Fibroblast of upper back skin (primary cell): ENCODE measurements at places on chromosomes 4 and X.

- no peak for DNase-seq
Observed at GRCh38 chr4:73650250-73650649, 30.0 kb upstream of the RASSF6 start.

DNA sequence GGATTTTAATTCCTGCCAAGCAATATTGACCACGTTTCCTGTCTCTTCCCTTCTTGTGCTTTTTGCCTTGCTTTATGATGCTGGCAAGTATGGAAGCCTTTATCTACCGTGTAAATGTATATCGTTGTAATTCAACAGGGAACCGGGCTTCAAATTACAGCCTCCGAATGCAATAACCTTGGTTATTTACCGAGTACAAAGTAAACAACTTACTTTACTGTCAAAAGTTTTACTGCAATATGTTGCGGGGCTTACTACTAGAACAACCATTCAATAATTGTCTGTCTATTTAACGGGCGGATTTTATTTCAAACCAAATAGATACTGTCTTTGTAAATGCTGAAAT is 73.1 kb downstream of the PALLD start:
- DNase-seq = no peak

- DNase-seq = peak; percentile 69
Observed at GRCh38 chrX:115393271-115393670, 103.8 kb downstream of the LUZP4 start.

DNA sequence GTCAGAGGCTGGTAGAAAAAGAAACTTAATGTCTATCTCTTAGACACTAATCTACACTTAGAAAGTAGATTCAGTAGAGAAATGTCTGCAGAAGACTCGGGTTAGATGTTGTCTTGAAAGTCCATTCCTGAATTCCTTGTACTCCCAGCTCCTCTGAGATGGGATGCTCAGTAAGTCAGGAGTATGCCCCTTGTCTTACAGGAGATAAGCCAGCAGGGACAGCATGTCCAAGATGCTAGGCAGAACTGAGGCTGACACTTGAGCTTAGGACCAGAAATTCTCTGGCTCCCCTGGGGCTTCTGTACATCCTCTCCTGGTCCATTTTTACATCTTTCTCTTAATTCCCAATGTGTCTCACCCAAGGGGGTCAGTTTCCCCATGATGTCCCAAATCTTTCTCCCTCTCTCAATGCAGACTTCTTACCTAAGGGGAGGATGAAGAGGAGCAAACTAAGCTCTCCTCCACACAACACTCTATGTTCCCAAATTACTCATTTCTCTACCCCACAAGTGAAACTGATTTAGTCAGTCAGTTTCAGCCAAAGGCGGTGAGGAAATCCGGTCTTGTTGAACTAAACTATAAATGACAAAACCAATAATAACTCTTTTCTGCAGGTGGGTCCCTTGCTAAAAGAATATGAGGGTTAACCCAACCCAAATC is 558.2 kb upstream of the DIPK2B start:
- DNase-seq = no peak

DNA sequence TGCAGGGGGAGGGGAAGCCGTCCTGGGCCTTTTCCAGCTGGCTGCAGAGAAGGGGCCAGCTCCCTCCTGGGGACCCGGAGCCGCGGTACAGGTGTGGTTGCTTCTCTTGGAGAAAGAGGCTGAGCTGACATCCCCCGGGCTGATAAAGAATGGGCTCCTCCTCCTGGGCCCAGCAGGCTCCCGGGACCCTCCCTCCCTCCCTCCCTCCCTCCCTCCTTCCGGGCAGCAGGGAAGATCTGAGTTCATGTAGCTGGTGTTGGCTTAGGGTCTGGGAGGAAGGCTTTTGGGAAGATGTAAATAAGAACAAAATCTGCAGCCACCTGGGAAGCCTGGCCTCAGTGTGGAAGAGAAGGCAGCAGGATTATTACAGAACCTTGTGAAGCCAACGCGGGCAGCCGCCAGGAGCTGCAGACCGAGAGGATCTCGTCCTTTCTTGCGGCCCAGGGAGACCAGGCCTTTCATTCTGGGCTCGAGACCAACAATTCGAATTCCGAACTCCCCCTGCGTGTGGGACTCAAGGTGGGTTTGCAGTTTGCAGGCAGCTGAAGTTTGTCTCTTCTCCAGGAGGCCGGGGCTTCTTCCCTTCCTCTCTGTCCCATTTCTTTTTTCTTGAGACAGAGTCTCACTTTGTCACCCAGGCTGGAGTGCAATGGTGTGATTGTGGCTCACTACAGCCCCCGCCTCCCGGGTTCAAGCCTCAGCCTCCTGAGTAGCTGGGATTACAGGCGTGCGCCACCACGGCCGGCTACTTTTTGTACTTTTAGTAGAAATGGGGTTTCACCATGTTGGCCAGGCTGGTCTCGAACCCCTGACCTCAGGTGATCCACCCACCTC is at the start of gene PLCXD1:
PLCXD1 (plus strand) TSS at position 216 of the 834 bp plus-strand sequence. CDS start 2,807 bp downstream, outside the sequence.
- DNase-seq = peak; percentile 76

GRCh38 chr4:181938631-181939030 is 304.6 kb upstream of the TENM3 start:
- no peak for DNase-seq

DNA sequence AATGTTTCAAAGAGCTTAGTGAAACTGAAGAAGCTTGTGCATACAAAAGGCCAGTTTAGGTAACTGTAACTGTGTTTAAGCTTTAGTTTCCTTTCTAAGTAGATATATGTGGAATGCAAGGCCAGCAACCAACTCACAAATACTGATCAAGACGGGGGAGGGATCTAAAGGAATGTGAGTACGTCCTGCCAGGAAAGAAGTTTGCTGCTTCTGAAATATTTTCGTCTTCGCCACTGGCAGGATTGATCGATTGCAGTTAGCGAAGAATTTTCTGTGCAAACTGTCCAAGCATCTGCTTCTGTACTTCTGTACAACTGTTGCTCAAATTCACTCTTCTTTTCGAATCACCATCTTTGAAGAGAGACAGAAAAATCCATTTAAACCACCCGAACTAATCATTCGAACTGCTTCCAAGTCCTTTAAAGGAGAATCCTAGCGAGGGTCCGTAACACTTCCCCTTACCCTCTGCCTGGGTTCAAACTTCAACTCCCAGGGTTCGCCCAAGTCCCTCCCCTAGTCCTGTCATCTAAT is 373 bp upstream of the INTS6L start:
- peak; percentile 83 for DNase-seq

GRCh38 chr4:144658015-144658567 is 12.1 kb downstream of the HHIP start:
- no peak for DNase-seq

GRCh38 chrX:14038375-14039085 is 8.8 kb upstream of the GEMIN8 start:
- no peak for DNase-seq

GRCh38 chr4:172751550-172751949 is 417.1 kb upstream of the GALNT7 start:
- no peak for DNase-seq

DNA sequence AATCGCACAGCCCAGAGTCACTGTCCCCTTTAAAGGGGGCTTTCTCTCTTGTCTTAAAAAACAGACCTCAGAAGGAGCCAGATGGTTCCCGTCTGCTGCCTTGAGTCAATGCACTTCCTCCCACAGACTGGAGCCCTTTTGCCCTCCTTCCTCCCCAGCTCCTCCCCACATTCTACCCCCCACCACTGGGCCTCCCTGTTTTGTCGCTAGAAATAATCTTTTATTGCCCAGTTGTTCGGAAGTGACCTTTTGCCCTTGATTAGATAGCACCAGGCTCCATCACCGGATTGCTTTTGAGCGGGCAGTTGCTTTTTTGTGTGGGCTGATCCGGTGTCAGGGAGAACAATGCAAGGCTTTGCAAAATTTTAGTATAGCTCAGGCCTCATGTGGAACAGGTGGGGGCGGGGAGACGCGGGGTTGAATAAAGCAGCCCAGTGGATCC is 47.7 kb downstream of the SPRY1 start:
- peak; percentile 27 for DNase-seq

GRCh38 chr4:137370679-137371078 is 161.6 kb downstream of the PCDH18 start:
- peak; percentile 12 for DNase-seq

GRCh38 chr4:304969-305680 is at the start of gene ZNF732:
TSS of gene ZNF732 (minus strand) at chr4:305474. CDS start at chr4:305310, 164 bp downstream.
- DNase-seq = peak; percentile 67

- peak; percentile 58 for DNase-seq
Observed at GRCh38 chr4:173403051-173403450, 4.1 kb upstream of the SCRG1 start.

DNA sequence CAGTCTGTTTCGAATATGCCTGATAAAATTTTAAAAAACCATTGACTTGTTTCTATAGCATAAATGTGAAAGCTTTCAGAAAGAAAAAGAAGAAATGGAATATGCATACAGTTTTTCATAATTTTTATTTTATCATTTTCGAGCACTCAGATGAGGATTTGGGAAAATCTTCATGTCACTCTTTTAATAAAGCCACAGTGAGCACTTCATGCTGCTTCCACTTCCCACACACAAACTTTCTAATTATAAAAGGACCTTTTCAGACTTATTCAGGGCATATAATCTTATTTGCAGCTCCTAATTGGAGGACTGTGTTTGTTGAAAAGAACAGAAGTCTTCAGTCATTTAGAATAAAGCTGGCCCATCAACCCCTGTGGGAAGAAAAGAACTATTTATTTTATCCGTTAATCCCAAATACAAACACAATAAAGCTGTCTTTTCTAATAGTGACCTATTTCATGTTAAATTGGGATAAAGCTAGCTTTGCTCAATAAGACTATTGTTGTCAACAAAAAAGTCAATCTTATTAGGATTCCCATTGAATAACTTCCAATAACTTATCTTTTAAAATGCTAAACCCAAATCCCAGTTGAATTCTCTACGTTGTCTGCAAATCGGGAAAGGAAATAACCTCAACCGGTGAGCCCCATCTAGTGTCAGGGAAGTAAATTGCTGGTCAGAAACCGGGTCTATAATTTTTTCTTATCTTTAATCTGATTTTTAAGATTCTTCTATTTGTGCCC is 211.5 kb downstream of the PDGFRA start:
- peak; percentile 40 for DNase-seq

- DNase-seq = no peak
Observed at GRCh38 chr4:41731569-41732126, 16.9 kb downstream of the PHOX2B start.

DNA sequence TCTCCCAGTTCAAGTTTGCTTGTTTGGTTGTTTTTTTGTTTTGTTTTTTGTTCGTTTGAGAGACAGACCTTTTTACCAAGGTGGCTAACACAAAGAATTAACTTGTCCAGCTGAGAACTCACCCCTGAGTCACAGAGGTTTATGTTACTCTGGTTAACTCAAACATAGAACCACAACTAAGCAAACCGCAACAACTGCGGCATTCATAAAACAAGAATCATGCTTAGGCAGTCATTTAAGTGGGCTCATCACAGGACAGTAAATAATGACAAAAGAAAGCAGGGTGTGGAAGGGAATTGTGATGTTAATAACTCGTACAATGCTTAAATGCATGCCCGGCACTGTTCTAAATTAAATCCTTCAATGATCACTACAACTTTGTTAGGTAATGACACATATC is 24.7 kb upstream of the IL13RA1 start:
- no peak for DNase-seq

GRCh38 chr4:183503497-183504063 is 1.3 kb upstream of the ING2 start:
- DNase-seq = no peak

DNA sequence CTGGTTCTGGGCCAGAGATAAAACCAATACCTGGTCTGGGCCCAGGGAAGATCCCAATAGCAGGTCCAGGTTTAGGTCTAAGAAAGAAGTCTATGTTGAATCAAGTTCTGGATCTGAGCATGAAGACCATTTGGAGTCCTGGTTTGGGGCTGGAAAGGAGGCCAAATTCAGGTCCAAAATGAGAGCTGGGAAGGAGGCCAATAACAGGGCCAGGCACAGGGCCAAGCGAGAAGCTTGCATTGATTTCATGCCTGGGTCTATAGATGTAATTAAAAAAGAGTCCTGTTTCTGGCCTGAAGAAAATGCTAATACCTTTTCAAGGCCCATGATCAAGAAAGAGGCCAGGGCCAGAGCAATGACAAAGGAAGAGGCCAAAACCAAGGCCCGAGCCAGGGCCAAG is 3.4 kb downstream of the GPRASP1 start:
- no peak for DNase-seq

DNA sequence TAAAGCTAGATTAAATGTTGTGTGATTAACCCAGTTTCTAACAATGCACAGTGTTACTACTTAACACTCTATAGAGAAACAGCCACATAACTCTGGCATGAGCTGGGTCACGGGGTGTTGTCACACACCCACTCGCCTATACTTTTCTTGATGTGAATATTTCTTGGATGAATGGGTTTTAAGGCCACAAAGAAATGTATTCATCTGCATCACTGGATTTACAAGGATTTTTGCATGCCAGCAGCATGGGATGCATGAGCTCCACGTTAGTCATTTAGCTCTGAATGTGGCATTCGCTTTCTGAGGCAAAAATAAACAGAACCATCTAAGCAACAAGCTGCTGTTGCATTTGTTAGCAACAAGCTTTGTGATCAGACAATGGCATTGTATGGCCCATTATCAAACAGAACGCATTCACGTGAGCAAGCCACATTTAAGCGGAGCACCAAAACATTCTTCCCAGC is 89.7 kb downstream of the LRP2BP start:
- peak; percentile 90 for DNase-seq

DNA sequence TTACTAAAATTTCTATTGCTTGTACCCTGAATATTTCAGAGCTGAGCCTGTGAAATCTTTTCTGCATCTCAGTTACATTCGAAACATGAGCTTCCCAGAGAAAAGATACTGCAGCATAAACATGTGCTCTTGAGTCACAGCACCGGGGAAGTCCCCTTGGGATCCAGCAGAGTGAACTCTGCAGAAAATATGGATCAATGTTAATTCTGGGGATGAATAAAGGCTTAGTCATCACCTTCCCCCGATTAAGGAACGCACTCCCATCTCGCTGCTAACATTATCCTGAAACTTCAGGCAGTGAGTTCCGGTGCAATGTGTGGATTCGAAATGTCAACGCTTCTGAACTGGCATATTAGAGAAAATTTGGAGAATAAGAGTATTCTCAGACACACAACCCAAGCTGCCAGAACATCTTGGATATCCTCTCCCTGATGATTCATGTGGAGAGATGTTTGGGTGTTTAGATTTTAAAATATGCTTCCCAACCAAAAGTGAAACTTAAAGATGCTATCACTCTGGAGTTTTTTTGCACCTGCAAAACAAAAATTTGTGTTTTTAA is 90.8 kb downstream of the IRF2 start:
- DNase-seq = peak; percentile 97

- peak; percentile 88 for DNase-seq
Observed at GRCh38 chr4:139454111-139455045, at the start of gene RAB33B. TSS of gene RAB33B (plus strand) at chr4:139454121. CDS start at chr4:139454196, 75 bp downstream.
